NCI-H2029 treated with DMSO at 0.1 percent for 48 hours (cell line): ENCODE measurements at places on chromosomes 2 and 18.

- no peak for DNase-seq
Measured at GRCh38 chr2:207142461-207142860, 23.3 kb downstream of the KLF7 start.

GRCh38 chr2:3203497-3204019, 174.1 kb downstream of the EIPR1 start:
- DNase-seq, result no peak

- no peak for DNase-seq
Measured at GRCh38 chr18:24026457-24026856, 11.9 kb downstream of the TTC39C start.

- no peak for DNase-seq
Measured at GRCh38 chr2:216490061-216490460, 8.6 kb upstream of the RPL37A start.
